ENCODE measurements at places on chromosomes 1 and 21. TPM values are rescaled to one million over a fixed set of nuclear protein-coding genes. Genes with fewer than 3 reads are reported as not detected.

The ASTN1 gene
- 3.9 TPM for polyA plus RNA-seq

The GPATCH2 gene
- 10.5 TPM for polyA plus RNA-seq

The TMPRSS15 gene
- 0.68 TPM for polyA plus RNA-seq

The RPE65 gene
- polyA plus RNA-seq = 0.08 TPM

The SPATA46 gene
- polyA plus RNA-seq = 0.17 TPM

The ATP1A2 gene
- 91.2 TPM for polyA plus RNA-seq

The RGS18 gene
- polyA plus RNA-seq = 0.80 TPM

The CHI3L1 gene
- 0.31 TPM for polyA plus RNA-seq

The FAM163A gene
- polyA plus RNA-seq = 0.24 TPM

The LCE2C gene
- not detected for polyA plus RNA-seq

GRCh38 chr1:29218223-29218622, 12.5 kb downstream of the MECR start:
- DNase-seq = no peak

DNA sequence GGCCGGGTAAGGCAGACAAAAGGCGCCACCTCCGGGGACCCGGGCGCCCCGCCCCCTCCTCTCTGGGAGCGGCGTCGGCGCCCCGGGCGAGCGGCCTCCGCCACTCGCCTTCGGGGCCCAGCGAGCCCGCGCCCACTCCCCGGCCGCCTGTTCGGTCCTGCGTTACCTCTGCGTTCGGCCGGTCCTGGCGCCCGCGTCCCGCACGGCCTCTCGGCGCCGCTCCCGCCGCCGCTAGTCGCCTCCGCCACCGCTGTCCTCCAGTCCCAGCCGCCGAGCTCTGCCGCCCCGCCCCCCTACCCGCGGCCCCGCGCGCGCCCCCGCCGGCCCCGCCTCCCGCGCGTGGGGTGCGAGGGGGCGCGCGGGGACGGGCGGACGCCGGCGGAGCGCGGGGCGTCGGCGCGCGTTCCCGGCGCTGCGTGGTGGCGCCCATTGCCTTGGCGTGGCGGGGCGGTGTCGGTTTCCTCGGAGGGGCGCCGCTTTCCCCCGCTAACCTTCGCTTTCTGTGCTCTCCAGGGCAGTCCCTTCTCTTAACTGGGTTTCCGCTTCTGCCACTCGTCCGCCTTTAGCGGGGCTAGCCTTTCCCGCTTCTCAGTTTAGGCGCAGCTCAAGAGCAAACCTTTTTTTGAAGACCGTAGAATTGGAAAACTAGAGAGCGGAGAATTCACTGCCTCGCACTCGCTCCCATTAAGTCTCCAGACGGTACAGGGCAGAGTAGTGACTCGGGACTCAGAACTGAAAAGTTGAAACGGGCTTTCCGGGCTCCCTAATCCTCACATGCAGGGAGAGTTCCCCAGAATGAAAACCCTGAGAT, at the start of gene HP1BP3:
TSS of gene HP1BP3 (minus strand) at position 279 of the 811 bp plus-strand sequence. CDS start 6,867 bp downstream, outside the sequence.
- peak; percentile 92 for DNase-seq

DNA sequence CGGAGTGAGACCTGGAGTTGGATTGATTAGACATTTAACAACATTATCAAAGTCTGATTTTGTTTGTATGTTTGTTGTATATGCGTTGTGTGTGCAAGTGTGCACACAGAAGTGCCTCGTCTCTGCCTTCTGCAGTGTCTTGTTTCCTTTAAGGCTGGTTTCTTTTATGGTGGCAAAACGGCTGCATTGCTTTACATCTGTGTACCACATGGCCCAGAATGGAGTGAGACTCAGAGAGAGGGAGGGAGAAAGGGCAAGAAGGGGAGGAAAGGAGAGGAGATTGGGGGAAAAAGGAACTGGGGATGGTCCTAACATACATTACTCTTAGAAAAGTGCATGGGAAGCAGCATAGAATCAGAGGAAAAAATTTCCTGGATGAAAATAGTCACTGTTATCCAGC, 99.7 kb upstream of the WLS start:
- DNase-seq = no peak

DNA sequence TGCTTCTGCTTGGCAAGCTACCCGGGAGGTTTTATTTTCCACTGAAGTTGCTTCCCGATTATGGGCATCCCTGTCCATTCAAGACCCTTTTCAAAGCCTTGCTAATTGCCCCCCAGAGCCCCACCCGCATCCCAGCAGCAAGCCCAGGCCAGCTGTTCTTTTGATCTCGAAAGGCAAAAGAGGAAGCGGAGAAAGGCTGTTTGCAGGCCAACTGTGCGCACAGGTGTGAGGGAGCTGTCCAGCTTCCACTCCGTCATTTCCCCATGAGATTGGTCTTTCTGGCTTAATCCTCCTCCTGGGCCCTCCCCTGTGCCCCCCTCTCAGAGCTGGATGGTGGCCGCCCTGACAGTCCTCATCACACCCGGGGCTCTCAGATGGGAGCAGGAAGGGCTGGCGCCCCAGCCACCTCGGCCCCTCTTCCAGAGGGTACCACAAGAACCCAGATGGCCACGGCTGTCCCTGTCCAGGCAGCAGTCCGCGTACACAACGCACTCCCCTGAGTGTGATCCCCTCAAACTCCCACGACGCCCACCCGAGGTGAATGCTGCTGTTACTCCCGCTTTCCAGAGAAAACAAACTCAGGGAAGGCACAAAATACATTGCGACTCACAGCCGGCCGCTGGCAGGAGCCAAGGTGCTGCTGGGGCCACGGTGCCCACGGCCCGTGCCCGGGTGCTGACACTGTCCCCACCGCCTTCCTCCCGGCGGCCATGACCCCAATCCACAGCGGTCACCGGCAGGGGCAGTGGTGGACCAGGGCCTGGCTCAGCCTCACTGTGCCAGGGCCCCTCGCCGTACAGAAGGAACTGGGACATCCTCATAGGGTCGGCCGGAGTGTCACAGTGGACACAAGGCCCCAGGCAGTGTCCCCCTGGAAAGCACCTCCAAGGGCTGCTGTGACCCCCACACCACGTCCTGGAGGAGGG, 121.9 kb downstream of the CRYAA start:
- no peak for DNase-seq

DNA sequence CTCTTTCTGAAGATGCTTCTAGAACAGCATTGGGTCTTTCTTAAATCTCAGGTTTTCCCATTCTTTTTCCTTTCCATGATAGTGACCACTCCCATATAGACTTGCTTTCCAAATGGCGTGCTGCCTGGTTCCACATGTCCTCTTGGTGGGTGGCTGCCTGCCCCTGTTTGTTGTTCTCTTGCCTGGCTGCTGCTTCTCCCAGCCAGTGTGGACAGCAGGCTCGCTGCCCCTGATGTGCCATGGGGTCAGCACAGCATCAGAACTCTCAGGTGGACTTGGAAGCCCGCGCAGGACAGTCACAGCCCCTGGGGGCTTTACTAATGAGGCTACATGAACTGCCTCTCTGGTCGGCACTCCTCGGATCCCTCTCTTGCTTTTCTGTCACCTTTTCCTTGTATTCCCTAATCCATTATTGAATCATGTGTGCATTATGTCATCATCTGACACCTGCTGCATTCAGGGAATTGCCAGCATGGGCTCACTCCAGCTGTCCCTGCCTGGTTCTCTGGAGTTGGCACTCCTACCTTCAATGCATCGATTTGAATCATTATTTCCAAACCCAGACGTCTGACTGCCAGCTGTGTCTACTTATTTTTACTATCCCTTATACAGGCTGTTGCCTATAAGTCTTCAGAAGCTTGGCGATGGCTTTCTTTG, 100.5 kb upstream of the COA6 start:
- no peak for DNase-seq

DNA sequence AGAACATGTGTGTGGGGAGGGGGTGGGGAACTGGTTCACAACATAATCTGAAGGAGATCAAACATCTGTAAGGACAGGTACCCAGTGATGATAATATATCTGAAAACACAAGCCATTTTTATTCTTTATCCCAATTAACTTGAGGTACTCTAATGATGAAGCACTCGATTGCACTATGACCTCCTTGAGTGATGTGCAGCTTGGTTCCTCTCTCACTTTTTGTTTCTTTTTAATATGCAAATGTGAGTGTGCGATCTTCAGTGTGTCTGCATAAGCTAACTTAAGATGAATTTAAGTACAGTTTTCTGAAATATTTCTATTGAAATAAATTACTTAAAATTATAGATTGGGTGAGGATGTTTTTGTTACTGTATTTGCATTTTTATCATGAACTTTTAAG, 50.6 kb upstream of the ANGPTL1 start:
- no peak for DNase-seq

DNA sequence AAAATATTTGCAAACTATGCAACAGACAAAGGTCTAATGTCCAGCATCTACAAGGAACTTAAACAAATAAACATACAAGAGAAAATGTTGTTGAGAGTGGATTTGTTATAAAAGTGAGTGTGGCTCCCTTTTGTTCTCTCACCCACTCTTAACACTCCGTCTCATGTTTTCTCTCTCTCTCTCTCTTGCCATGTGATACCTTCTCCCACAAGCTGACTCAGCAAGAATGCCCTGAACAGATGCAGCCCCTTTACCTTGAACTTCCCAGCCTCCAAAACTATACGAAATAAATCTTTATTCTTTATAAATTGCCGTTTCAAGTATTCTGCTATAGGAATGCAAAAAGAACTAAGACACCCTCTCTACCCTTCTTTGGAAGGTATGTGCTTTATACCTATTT, 234.1 kb downstream of the ADGRL2 start:
- DNase-seq = no peak

DNA sequence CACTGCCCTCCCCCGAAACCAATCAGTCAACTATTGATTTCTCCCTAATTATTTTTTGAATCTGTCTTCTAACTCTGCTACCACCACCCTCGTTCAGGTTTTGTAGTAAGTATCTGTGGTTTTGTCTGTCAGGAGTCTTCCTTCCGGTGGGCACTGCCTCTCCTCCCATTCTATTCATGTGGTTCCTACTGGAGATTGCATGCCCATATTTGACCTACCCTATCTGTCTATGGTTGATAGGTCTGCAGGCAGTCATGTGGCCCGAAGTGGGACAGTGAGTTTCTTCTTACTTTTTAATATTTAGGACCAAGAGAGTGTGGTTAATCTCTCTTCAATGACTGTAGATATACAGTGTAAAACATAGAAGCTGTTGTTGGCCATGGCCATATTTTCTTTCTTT, 17.8 kb upstream of the MAST2 start:
- DNase-seq = no peak

DNA sequence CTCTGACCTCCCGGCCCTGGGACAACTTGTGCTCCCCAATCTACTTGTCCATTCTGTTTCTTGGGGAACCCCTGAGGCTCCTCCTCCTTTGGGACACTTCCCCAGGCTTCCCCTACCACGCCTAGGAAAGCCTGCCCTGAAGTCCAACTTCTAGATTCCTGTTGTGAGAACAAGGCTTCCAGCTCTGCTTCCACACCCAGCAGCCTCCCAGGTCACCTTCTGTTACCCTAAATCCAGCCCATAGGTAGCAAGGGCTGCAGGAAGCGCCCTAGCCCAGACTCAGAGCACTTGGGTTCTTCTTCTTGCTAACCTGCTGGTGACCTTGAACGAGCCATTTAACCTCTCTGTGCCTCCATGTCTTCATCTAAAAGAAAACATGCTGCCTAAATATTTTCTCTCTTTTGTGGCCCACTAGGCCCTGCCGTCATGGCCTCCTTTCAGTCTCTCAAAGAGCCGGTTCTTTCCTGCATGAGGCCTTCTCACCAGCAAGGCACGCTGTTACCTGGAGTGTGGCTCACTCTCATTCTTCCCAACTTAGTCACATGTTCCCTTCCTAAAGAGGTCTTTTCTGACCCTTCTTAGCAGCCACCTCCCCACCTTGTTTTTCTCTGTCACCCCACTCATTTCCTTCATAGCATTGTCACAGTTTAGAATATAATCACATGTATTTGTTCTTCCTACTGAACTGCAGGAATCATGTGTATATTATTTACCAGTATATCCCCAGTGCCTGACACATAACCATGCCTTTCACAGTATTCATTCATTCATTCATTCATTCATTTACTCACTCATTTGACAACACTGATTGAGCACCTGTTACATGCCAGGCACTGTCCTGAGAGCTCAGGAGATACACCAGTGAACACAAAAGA, 1.4 kb downstream of the CAPN2 start:
- DNase-seq = no peak

DNA sequence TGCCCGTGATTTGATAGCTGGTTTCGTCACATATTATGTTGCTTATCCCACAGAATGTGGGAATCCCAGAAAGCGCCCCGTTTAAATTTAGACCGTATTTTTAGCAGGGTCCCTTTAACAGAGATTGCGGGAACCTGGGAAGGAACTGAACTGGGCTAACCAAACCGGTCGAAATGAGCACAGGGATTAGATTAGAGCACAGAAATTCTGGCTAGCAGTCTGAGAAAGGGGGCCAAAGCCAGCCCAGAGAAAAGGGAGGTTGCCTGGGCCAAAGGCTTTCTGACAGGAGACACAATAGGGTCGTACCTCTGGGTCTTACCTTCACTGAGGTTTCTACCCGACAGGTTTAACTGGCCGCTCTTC, 327 bp downstream of the LRRC40 start:
- no peak for DNase-seq

- no peak for DNase-seq
These were observed 9.9 kb upstream of the SLAMF1 start for GRCh38 chr1:160656737-160657136.

DNA sequence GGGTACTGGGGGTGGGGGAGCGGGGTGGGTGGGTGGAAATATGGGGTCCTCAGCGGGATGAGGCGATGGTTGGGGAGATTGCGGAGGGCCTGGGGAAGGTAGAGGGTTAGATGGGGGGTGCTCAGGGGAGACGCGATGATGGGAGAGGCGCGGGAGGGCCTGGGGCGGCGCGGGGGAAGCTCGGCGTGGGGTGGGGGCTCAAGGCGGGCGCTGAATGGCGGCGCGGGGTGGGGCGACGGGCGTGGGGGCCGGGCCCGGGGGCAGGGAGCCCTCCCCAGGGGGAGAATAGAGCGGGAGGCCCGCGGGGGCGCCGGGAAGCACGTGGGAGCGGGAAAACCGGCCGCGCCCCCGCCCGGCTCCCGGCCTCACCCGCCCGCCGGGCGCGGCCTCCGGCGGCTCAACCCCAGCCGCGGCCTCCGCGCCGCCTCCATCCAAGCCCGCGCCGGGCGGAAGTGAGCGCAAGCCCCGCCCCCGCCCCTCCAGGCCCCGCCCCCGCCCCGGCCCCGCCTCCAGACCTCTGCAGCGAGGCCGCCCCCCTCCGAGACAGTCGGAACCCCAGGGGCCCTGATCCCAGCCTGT, at the start of gene FAAP20:
TSS of gene FAAP20 (minus strand) at position 454 of the 579 bp plus-strand sequence. CDS start at position 431, 23 bp downstream.
- DNase-seq = no peak

DNA sequence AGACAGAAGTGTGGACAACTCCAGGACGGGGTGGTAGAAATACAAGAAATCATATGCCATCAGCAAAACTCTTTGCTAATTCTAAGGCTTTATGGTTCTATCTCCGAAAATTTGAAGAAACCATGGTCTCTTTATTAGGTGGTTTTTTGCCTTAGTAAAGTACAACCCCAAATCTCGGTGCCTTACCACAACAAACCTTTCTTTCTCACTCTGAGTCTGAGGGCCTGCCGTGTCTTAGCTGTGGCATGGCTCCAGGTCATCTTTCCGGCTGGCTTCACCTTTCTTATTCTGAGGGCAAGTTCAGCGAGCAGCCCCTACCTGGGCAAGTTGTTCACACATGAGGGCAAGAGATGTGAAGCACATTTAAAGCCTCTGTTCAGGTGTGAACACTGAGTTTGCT, 280.6 kb downstream of the TTLL7 start:
- no peak for DNase-seq
